Activated CD4-positive, alpha-beta T cell treated with anti-CD3 and anti-CD28 coated beads, Interleukin-2, amount 50 U/mL, for 1 hour (primary cell): ENCODE measurements at places on chromosomes 12 and 14.

- no peak for DNase-seq
Observed at GRCh38 chr14:85325134-85326017, 204.6 kb upstream of the FLRT2 start.

GRCh38 chr12:70317781-70318180 is 48.3 kb upstream of the KCNMB4 start:
- no peak for DNase-seq

- DNase-seq: no peak
Observed at GRCh38 chr12:52975820-52976573, 27.1 kb downstream of the KRT18 start.

DNA sequence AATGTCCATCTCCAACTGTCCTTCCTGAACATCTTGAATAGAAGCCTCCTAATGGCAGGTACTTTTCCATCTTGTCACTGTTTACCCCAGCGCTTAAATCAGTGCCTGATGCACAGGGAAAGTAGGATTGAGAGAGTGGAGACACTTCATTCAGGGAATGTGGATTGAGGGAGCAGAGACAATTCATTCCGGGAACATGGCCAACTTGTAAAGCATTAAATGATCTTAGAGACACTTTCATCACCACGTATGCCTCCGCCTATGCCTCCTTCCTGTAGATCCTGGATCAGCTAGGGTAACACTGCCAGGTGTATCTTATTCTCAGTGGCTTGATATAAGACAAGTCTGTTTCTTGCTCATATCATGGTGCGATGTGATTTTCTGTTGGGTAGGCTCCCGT is 67.6 kb upstream of the CSRP2 start:
- DNase-seq: no peak

GRCh38 chr12:64082116-64082515 is 140.0 kb downstream of the KICS2 start:
- DNase-seq: no peak

GRCh38 chr14:68608574-68608962 is 184.3 kb downstream of the ZFP36L1 start:
- no peak for DNase-seq

DNA sequence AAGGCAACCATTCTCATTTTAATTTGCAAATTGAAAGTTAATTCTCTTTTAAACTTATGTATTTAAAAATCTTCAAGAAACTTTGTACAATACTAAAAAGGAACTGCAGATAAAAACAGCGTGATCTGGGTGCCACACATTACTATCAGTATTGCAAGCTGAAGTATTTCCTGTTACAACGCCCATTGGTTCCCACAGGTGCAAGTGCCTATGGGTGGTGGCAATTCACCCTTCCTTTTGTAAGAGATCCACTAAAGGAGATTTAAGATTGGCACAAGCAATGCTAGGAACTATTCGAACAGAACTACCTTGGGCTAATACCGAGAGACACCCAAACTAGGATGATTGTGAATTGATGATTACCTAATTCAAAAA is 13.2 kb downstream of the TAOK3 start:
- DNase-seq: peak; percentile 22

DNA sequence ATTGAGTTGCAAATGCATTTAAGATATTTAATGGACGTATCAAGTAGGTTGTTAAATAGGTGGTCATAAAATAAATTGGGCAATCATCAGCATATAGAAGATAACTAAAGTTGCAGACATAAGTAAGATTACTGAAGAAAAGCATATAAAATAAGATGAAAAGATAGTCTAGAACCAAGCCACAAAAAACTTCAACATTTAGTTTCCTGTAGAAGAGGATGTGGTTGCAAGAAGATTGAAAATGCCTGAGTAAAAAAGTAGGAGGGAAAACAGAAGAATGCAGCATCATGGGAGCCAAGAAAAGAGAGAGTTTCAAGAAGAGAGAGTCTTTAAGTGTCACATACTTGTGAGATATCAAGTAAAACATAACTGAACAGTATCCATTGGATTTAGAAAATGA is 17.6 kb upstream of the SLC16A7 start:
- no peak for DNase-seq

DNA sequence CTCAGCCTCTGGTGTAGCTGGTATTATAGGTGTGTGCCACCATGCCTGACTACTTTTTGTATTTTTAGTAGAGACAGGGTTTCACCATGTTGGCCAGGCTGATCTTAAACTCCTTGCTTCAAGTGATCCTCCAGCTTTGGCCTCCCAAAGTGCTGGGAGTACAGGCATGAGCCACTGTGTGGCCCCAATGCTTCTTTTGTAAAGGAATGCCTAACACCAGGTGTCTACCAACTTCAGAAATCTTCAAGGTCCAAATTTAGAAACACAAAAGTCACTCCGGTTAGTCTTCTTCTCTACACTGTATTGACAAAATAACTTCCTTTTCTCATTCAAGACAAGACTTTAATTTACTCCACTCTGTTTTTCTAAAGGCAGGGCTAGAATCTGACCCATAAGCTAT is 188.7 kb downstream of the PRKD1 start:
- DNase-seq: no peak

- DNase-seq: no peak
Observed at GRCh38 chr14:77268989-77269600, 1.9 kb downstream of the NGB start.

DNA sequence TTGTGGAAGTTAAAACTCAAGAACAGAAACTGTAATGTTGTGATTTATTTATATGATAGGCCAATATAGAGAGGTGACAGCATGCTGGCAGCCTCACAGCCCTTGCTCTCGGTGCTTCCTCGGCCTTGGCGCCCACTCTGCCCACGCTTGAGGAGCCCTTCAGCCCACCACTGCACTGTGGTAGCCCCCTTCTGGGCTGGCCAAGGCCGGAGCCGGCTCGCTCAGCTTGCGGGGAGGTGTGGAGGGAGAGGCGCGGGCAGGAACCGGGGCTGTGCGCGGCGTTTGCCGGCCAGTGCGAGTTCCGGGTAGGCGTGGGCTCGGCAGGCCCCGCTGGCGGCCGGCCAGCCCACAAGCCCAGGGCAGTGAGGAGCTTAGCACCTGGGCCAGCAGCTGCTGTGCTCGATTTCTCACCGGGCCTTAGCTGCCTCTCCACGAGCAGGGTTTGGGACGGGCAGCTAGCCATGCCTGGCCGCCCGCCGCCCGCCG is 65.8 kb upstream of the SLC8A3 start:
- no peak for DNase-seq

DNA sequence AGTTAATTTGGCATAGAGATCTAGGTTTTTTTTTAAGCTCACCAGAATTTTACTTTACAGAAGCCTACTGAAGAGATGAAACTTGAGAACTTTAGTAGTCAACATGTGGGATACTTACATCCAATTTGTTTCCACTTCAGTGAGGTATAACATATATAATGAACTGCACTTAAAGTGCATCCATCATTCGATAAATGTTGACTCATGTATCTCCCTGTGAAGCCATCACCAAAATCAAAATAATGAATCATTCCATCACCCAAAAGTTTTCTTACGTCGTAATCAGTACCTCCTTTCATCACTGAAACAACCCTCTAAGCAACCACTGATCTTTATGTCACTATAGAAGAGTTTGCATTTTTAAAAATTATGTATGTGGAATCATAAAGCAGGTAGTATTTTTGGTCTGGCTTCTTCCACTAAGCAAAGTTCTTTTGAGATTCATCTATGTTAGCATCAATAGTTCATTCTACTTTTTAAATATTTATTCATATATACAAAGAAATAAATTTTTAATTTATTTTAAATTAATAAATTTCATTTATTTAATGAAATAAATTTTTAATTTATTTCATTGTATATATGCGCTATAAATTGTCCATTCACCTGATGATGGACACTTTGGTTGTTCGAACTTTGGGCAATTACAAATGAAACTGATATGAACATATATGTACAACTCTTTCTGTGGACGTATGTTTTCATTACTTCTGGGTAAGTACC is 2.0 kb upstream of the CPNE8 start:
- DNase-seq: no peak

- DNase-seq: no peak
Observed at GRCh38 chr12:132356691-132357622, 27.6 kb upstream of the GALNT9 start.

- no peak for DNase-seq
Observed at GRCh38 chr14:35380794-35381193, 23.8 kb downstream of the NFKBIA start.

DNA sequence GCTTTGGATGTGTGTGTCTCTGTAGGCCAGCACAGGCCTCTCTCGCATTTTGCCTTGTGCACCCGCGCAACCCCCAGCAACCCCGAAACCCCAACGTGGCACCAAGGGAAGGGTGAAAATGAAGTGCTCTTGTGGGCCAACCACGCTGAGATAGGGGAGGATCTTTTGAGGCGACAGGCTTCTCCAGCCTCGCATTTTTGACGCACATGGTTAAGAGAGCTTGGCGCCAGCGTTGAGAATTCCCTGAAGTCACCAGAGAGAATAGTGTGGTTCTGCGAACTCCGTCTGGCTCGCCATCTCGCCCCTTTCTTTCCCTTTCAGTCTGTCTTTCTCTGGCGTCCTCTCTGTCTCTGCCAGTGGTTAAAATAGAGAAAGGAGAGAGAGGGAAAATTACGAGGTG is 1.9 kb upstream of the TBX3 start:
- DNase-seq: no peak

- DNase-seq: no peak
Observed at GRCh38 chr14:20798932-20799331, 3.7 kb downstream of the RNASE1 start.

DNA sequence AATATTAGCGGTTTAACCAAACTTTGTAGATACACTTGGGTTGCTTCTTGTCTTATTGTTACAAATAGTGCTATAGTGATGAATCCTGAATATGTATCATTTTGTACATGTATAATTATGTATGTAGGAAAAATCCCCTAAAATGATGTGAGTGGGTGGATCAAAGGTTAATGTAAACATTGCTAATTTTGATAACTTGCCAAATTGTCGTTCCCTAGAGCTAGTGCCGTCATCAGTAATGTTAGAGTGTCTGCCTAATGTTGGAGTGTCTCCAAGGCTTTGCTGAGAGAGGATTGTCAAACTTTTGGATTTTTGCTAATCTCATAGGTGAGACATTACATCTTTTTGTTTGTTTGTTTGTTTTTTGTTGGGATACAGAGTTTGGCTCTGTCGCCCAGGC is 44.4 kb downstream of the AEBP2 start:
- no peak for DNase-seq

DNA sequence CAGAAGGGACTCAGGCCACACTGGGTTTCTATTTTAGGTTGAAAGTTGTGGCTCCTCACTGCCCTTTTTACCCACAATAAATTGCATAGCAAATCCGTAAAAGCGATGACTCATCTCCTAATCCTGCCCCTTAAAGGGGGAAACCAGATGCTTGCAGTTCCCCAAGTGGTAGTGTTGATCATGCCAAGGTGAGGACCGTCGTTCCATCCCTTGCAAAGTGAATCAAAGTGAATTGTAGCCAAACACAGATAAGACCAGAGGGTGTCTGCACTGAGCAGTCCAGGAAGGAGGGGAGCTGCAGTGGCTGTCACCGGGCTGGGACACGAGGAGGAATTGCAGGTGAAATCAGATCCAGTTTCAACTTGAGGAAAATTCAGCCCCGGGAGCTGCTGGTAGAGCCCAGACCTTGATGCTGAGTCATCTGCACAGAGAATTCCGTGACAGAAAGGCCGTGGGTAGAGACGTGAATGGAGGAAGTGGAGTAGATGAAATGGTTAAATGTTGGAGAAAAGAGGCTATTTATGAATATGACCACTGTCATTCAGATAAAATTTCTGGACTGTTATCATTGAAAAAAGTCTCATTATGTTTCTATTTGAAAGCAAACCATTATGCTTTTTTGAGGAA is 44.2 kb upstream of the MMP17 start:
- DNase-seq: no peak

- DNase-seq: no peak
Observed at GRCh38 chr14:20486684-20487395, 17.6 kb downstream of the PNP start.

DNA sequence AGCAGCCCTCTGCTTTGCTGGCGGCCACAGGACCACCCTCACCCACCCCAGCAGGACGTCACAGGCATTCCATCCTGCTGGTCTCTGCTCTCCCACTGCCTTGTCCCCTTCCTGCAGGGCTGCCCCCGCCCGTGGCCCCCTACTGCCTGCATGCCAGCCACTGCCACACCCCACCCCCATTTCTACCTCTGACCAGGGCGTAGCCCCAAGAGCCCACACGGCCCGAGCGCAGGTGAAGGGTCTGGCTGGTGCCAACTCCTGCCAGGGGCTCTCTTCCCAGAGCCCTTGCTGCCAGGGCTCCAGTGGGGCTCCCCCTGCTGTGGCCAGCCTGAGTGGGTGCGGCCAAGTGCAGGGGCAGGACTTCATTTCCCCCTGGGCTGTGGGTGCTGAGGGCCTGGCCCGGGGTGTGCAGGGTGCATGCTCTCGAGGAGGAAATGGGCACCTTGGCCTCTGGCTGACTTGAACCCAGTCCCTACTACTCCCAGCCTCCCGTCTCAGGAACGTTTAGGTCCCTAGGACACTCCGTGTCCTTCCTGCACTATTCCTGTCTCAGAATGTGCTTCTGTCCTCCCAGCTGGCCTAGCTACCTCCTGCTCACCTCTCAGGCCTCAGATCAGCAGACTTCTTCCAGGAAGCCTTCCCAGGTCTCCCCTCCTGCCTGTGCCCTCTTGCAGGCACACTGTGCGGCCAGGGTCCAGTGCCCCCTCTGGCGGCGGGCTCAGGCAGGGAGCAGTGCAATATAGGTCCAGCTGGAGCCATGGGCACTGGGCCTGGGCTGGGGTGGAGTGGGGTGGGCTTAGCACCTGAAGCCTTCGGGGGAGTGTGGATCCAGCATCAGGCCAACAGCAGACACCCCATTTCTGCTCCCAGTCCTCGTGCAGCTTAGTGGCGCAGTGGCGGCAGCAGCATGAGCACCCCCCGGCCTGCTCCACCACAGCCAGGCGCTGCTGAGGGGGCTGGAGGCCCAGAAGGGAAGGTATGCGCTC is 1.4 kb downstream of the LBHD2 start:
- DNase-seq: no peak

DNA sequence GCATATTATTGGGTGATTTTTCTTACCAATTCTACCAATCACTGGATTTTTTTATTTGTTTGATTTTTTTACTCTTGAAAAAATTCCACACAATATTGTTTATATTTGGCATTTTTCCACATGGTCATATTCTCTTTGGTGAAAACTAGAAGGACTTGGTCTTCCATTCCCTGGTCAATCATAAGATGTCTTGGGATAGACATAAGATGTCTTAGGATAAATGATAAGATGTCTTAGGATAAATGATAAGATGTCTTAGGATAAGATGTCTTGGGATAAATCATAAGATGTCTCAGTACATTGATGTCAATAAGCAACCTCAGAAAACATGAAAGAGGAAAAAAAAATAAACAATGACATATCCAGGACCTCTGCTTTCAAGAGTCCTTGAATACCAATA is 309.1 kb downstream of the LRFN5 start:
- no peak for DNase-seq

- DNase-seq: no peak
Observed at GRCh38 chr12:17992002-17992656, 97.9 kb downstream of the RERGL start.
